ENCODE measurements at places on chromosomes 4 and X. TPM values are rescaled to one million over a fixed set of nuclear protein-coding genes. Genes with fewer than 3 reads are reported as not detected.

ZNF141 gene
- polyA plus RNA-seq: 3.3 TPM

GRCh38 chrX:69285881-69286564 lies 120.8 kb upstream of the PJA1 start:
- H3K4me3 ChIP-seq: no peak overlapping the region
- H3K27me3 ChIP-seq: no peaks in the 10 kb centered on the region
- H3K4me1 ChIP-seq: peaks cover 10% of the 10 kb centered on the region
- H3K27ac ChIP-seq: peak overlapping the region; percentile 19
- DNase-seq: no peak

DNA sequence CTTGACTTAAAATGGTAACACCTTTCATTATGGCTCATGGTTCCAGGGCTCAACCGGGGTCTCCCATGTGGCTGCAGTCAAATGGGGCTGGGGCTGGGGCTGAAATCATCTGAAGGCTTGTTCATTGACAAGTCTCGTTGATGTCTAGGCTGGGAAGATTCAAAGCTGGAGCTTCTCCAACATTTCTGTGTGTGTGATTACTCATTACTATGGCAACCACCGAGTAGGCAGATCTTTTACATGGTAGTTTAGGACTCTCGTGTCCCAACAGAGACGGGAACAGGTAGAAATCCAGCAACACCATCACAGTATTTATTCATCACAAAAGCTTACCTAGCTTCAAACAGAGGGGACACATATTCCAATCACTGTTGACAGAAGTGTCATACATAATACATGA lies 7.8 kb downstream of the YTHDC1 start:
- peaks cover 5% of the 10 kb centered on the region for H3K36me3 ChIP-seq
- H3K4me1 ChIP-seq: peaks cover 50% of the 10 kb centered on the region
- H3K4me3 ChIP-seq: no peak overlapping the region
- H3K27me3 ChIP-seq: no peaks in the 10 kb centered on the region

- H3K27ac ChIP-seq: no peak overlapping the region
- H3K4me1 ChIP-seq: no peaks in the 10 kb centered on the region
- H3K4me3 ChIP-seq: no peak overlapping the region
- no peaks in the 10 kb centered on the region for H3K27me3 ChIP-seq
- no peak for DNase-seq
These were observed 5.6 kb downstream of the CXCL9 start for GRCh38 chr4:76001700-76002099.

DNA sequence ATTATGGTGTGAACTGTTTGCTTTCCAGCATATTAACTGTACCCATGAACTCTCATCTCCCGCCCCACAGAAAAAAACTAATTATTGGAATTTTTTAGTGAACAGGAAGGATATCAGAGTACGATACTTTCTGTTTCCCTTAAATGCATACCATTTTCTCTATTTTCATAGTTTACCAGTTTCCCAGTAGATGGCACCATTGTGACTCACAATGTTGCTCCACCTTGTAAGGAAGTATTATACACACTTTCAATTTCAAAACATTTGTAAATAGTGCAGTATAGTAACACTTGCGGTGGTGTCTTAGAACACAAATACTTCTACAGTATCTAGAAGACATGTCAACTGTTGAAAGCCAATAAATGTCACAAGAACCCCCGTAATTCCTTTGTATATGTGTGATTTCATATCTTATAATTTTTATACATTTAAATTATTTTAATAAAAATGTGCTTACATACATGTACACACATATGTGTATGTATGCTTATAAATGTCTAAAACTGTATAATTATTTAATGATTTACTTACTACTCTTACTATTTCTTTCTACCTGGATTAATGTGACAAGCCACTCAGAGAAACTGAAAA lies 167.3 kb downstream of the SLIT2 start:
- DNase-seq: no peak
- peak overlapping the region; percentile 44 for H3K27ac ChIP-seq
- H3K4me3 ChIP-seq: peak overlapping the region; percentile 35
- H3K4me1 ChIP-seq: no peaks in the 10 kb centered on the region
